ENCODE measurements at places on chromosomes 4 and X. TPM values are rescaled to one million over a fixed set of nuclear protein-coding genes. Genes with fewer than 3 reads are reported as not detected.

GRCh38 chr4:160251522-160252170, 1148.8 kb downstream of the RAPGEF2 start:
- no peaks in the 10 kb centered on the region for H3K27me3 ChIP-seq
- H3K4me1 ChIP-seq, result no peaks in the 10 kb centered on the region
- H3K27ac ChIP-seq, result no peak overlapping the region
- DNase-seq, result no peak
- no peaks in the 10 kb centered on the region for H3K36me3 ChIP-seq

GRCh38 chrX:39907964-39908661, 189.6 kb downstream of the BCOR start:
- H3K36me3 ChIP-seq, result no peaks in the 10 kb centered on the region
- H3K4me1 ChIP-seq, result peaks cover 41% of the 10 kb centered on the region
- no peak overlapping the region for H3K27ac ChIP-seq
- H3K4me3 ChIP-seq, result peak overlapping the region; percentile 33
- H3K27me3 ChIP-seq, result peaks cover 11% of the 10 kb centered on the region

DNA sequence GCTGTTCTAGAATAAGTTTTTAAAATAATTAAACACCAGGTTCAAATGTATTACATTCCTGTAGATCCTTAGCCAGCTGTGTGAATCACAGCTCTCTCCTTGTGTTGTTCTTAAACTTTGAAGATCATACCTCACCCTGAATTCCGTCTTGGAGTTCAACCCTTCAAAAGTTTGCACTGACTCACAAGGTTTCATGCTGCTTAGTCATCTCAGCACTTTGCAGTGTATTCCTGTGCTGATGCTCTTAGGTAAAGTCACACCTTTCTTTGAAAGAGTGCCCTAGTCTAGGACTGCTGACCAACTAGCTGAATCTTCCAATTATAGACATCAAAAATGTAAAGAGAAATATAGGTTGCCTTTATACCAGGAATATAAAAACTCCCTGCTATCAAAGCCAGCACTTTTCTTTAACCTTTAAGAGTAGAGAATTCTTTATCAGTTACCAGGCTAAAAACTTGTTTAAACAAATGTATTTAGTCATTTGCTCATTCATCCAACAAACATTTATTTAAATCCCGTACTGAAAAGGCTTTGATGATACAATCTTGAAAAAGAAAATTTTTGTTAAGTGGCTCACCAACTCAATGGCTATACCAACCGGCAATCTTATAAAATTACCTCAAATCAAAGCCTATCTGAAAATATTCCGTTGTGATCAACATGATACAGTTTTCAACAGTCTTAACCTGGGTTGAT, 169.7 kb downstream of the RAP1GDS1 start:
- DNase-seq, result no peak
- H3K36me3 ChIP-seq, result no peaks in the 10 kb centered on the region
- no peaks in the 10 kb centered on the region for H3K27me3 ChIP-seq
- H3K4me1 ChIP-seq, result no peaks in the 10 kb centered on the region

GRCh38 chrX:69185141-69185540, 19.9 kb upstream of the PJA1 start:
- no peak overlapping the region for H3K27ac ChIP-seq
- H3K27me3 ChIP-seq, result no peaks in the 10 kb centered on the region
- no peaks in the 10 kb centered on the region for H3K36me3 ChIP-seq
- DNase-seq, result no peak
- no peaks in the 10 kb centered on the region for H3K4me1 ChIP-seq
- H3K4me3 ChIP-seq, result no peak overlapping the region

DNA sequence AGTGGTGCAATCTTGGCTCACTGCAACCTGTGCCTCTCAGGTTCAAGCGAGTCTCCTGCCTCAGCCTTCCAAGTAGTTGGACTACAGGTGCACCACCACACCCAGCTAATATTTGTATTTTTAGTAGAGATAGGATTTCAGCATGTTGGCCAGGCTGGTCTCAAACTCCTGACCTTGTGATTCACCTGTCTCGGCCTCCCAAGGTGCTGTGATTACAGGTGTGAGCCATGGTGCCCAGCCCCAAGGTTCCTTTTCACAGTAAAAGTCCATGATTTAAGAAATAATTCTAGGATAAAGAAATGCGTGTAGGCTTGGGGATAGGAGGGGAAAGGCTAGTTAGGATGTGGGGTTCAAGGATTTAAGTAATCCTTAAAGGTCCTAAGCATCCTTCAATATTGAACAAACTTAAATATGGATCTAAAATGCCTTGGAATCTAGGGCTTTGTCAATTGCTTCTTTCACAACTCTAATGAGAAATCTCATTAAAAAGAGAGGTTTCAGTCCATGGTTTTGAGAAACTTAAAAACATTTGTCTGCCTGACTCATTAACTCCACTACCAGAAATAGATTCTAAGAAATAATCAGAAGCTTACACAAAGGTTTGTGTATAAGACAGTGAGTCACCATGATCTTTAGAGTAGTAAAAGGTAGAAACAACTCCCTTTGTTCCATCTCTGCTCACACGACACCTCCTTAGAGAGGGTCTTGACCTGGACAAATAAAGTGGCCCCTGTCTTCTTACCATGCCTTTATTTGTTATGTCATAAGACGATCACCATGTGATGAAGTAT, 203.2 kb downstream of the PTTG2 start:
- H3K36me3 ChIP-seq, result no peaks in the 10 kb centered on the region
- H3K4me3 ChIP-seq, result no peak overlapping the region
- peak overlapping the region; percentile 98 for H3K27ac ChIP-seq
- DNase-seq, result no peak
- H3K27me3 ChIP-seq, result no peaks in the 10 kb centered on the region

GRCh38 chrX:119410027-119410819, 11.1 kb downstream of the SLC25A43 start:
- no peaks in the 10 kb centered on the region for H3K27me3 ChIP-seq
- DNase-seq, result peak; percentile 57
- H3K36me3 ChIP-seq, result no peaks in the 10 kb centered on the region
- peak overlapping the region; percentile 51 for H3K27ac ChIP-seq
- H3K4me1 ChIP-seq, result peaks cover 18% of the 10 kb centered on the region

- no peaks in the 10 kb centered on the region for H3K4me1 ChIP-seq
- H3K27me3 ChIP-seq, result no peaks in the 10 kb centered on the region
- H3K36me3 ChIP-seq, result no peaks in the 10 kb centered on the region
- peak; percentile 44 for DNase-seq
- no peak overlapping the region for H3K4me3 ChIP-seq
Observed at GRCh38 chr4:40719008-40719623, 30.6 kb upstream of the NSUN7 start.

DNA sequence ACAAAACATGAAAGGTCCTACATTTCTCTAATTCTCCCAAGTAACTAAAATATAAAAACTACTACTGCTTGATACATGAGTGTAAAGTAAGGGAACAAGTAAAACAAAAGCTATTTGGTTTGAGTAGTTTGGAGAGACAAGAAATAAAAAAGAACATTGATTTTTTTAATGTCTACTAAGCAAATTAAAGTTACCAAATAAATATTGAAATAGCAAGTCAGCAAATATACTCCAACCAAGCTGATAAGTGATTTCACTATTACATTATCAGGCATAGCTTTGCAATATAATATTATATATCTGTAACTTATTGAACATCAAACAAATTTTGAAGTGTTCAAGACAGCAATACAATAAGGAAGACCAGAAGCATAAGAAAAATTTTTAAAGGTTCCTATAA, 60.3 kb downstream of the LCORL start:
- no peak for DNase-seq
- H3K27ac ChIP-seq, result no peak overlapping the region
- H3K36me3 ChIP-seq, result peaks cover 13% of the 10 kb centered on the region
- no peak overlapping the region for H3K4me3 ChIP-seq
- H3K27me3 ChIP-seq, result no peaks in the 10 kb centered on the region

GRCh38 chr4:3612281-3612680, 80.1 kb upstream of the LRPAP1 start:
- no peak for DNase-seq
- no peaks in the 10 kb centered on the region for H3K36me3 ChIP-seq
- H3K4me3 ChIP-seq, result no peak overlapping the region
- no peaks in the 10 kb centered on the region for H3K27me3 ChIP-seq
- no peak overlapping the region for H3K27ac ChIP-seq
- peaks cover 12% of the 10 kb centered on the region for H3K4me1 ChIP-seq

- H3K36me3 ChIP-seq, result no peaks in the 10 kb centered on the region
- no peak overlapping the region for H3K27ac ChIP-seq
- H3K4me1 ChIP-seq, result no peaks in the 10 kb centered on the region
- no peak for DNase-seq
- no peak overlapping the region for H3K4me3 ChIP-seq
Observed at GRCh38 chrX:15059474-15059873, 186.3 kb downstream of the MOSPD2 start.

DNA sequence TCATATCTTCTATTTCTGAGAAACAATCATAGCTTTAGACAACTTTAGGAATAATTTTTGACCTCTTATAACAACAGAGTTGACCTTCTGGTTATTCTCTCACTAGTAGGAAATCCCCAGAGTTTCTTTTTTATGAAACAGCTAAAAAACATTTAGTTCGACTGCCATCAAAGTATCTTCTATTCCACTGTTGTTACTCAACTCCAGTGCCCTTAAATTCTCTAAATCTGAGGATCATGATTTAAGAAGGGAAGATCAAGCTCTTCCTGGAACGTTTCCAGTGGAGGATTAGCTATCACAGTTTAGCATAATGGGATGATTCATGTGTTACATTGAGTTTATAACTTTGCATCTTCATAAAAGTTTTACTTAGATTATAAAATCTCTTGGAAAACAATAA, 134.9 kb upstream of the VEGFC start:
- no peaks in the 10 kb centered on the region for H3K36me3 ChIP-seq
- H3K27ac ChIP-seq, result no peak overlapping the region
- H3K4me1 ChIP-seq, result no peaks in the 10 kb centered on the region
- DNase-seq, result no peak

DNA sequence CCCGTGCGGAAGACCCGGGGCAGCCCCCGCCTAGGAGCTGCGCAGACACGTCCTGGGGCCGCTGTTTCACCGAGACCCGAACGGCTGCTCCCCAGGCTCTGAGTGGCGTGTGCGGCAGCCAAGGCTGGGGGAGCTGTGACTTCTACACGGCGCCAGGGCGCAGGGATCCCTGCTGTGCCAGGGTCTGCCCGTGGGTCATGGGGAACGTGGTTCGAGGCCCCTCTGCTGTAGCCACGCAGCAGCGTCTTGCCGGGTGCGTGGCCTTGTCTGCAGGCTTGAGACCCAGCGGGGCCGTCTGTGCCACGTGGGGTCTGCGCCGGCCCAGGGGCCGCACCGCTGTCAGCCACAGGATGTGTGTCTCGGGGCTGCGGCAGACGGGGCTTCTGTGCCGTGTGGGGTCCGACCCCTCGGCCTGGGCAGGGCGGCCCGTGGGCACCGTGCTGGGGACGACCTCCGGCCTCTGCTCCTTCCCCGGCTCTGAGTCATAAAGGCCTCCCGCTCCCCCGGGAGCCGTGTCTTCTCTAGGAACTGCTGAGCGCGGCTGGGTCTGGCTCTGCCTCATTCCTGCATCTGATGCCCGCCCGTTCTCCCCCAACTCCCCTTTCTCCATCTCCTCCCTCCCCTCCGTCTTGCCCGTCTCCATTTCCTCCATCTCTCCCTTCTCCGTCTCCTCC, 12.7 kb upstream of the GTPBP6 start:
- no peak for DNase-seq
- peaks cover 4% of the 10 kb centered on the region for H3K27me3 ChIP-seq
- no peaks in the 10 kb centered on the region for H3K4me1 ChIP-seq
- H3K27ac ChIP-seq, result no peak overlapping the region

- H3K36me3 ChIP-seq, result no peaks in the 10 kb centered on the region
- no peaks in the 10 kb centered on the region for H3K27me3 ChIP-seq
- no peak overlapping the region for H3K4me3 ChIP-seq
- DNase-seq, result no peak
Observed at GRCh38 chr4:80112236-80112635, 39.2 kb upstream of the ANTXR2 start.

- no peaks in the 10 kb centered on the region for H3K27me3 ChIP-seq
- no peak for DNase-seq
- H3K4me1 ChIP-seq, result no peaks in the 10 kb centered on the region
- H3K27ac ChIP-seq, result no peak overlapping the region
Observed at GRCh38 chr4:111281219-111281618, 658.3 kb upstream of the PITX2 start.

- DNase-seq, result no peak
- no peak overlapping the region for H3K27ac ChIP-seq
Observed at GRCh38 chr4:127165971-127166370, 466.8 kb upstream of the INTU start.

DNA sequence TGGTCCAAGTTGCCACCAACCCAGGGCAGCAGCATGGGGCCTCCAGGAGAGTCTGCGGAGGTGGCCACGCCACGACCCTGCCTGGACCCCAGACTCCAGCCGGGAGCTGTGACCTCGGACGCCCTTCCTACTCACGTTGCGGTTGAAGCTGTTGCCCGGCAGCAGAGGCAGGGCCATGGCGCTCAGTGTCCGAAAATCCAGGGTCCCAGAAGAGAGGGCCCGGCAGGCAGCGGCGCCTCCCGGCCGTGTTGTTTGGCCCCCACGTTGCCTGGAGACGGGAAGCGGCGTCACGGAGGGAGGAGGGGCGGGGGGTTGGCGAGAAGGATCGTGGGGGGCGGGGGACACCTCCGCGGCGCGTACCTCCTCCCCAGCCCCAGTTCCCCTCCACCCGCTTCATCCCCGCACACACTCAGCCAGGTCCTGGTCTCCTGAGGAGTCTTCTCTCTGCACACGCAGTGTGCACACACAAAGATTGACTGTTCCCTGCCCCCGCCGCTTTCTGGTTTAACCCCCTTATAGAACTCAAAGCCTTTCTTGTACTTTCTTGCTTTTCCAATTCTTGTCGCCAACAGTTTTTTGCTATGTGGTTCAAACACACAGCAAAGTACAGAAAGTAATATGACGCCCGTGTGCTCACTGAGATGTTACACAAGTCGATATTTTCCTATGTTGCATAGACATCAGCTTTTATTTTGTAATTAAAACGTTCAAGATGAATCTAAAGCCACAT, at the start of gene EFHC2:
Gene EFHC2, minus strand, starts transcription at position 261 of the 730 bp plus-strand sequence. Its CDS starts 84 bp downstream, at position 177.
- H3K27me3 ChIP-seq, result no peaks in the 10 kb centered on the region
- no peaks in the 10 kb centered on the region for H3K36me3 ChIP-seq
- H3K4me3 ChIP-seq, result no peak within 1 kb of the TSS
- no peak for DNase-seq

- no peaks in the 10 kb centered on the region for H3K27me3 ChIP-seq
- peak; percentile 61 for DNase-seq
- H3K4me1 ChIP-seq, result peaks cover 9% of the 10 kb centered on the region
- no peak overlapping the region for H3K27ac ChIP-seq
Observed at GRCh38 chr4:2220016-2220630, 21.8 kb downstream of the HAUS3 start.

DNA sequence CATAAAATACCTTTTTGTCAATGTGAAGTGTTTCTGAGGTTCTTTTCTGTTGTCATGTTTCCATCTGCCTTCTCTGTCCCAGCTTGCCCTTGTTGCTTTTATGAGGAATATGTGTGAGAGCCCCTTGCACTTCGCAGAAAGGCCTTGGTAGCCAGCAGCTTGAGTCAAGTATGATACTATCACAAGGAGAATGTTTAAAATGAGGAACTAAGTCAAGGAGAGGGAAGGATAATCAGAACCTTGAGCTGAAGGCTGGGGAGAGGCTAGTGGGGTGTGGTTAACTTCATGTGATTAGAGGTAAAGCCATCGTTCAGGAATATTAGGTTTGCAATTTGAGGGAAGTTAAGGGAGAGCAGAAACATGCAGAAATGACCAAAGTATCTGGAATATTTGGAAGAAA, 12.7 kb downstream of the PGK1 start:
- H3K27me3 ChIP-seq, result no peaks in the 10 kb centered on the region
- H3K4me3 ChIP-seq, result no peak overlapping the region
- peaks cover 67% of the 10 kb centered on the region for H3K36me3 ChIP-seq
- no peak for DNase-seq
- no peak overlapping the region for H3K27ac ChIP-seq

- H3K4me3 ChIP-seq, result no peak overlapping the region
- no peaks in the 10 kb centered on the region for H3K4me1 ChIP-seq
Observed at GRCh38 chrX:135429429-135429828, 7.7 kb downstream of the SMIM10L2A start.

Gene HPF1
- total RNA-seq, result 14.8 TPM

Gene SOD3
- total RNA-seq, result not detected

Gene DMD
- total RNA-seq, result 35.6 TPM

Gene PCDH7
- not detected for total RNA-seq

Gene TTC29
- total RNA-seq, result not detected

Gene PRPS1
- 54.4 TPM for total RNA-seq

Gene MXRA5
- not detected for total RNA-seq
